ENCODE measurements at places on chromosomes 2 and 18.

DNA sequence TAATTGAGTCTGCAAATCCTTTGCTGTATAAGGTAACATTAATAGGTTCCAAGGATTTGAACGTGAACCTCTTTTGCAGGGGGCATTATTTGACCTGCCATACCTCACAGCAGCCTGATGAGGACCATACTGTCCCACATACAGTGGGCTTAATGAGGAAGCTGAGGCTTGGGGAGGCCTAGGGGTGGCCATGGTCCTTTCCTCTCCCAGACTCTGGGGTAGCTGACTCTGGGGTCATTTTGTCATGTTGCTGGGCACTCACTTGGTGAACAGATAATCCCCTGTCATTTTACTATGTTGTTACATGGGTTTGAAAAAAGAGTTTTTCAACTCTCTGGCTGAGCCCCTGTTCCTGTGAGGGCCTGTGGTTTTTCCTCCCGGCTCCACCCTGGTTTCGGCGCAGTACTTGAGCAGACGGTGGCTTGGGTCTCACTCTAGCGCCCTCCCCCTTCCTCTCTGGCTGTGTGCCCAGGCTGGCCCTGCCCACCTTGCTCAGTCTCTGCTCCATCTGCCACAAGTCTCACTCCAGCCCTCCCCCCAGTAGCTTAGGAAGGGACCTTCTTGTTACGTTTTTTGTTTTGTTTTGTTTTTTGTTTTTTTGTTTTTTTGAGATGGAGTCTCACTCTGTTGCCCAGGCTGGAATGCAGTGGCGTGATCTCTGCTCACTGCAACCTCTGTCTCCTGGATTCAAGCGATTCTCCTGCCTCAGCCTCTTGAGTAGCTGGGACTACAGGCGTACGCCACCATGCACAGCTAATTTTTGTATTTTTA is 21.0 kb downstream of the INPP4A start:
- DNase-seq = no peak

GRCh38 chr18:25516121-25516520 is 164.2 kb upstream of the ZNF521 start:
- DNase-seq = no peak

- DNase-seq = no peak
Observed at GRCh38 chr2:145199827-145200706, 680.1 kb upstream of the ZEB2 start.

- DNase-seq = no peak
Observed at GRCh38 chr2:47359375-47359868, 43.5 kb upstream of the MSH2 start.

- no peak for DNase-seq
Observed at GRCh38 chr2:10971888-10972260, 60.1 kb downstream of the KCNF1 start.

DNA sequence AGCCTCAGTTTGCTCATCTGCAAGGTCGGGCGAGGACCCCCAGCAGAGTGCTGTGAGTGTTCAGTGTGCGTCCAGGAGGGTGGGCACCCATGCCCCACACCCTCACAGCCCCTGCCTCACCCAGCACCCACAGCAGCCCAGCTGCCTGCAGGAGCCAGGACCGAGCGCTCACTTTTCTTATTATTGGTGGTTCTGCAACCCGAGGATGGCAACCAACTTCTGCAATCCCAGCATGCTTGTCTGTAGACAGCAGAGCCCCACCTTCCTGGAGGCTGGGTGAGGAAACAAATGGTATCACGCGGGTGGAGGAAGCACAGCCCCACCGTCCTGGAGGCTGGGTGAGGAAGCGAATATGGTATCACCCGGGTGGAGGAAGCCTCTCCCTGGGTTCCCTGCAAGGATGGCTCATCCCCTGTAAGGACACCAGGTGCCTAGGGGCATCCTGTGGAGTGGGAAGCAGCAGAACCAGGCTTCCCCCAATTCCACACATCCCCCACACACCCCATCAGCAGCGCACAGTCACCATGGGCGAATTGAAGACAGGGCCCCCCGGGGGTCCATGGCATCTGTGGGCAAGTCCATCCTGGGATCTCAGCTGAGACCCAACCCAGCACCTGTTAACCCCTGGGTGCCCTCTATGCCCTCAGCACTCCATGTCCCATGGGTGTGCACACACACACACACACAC is 220.5 kb upstream of the RAB6C start:
- no peak for DNase-seq

DNA sequence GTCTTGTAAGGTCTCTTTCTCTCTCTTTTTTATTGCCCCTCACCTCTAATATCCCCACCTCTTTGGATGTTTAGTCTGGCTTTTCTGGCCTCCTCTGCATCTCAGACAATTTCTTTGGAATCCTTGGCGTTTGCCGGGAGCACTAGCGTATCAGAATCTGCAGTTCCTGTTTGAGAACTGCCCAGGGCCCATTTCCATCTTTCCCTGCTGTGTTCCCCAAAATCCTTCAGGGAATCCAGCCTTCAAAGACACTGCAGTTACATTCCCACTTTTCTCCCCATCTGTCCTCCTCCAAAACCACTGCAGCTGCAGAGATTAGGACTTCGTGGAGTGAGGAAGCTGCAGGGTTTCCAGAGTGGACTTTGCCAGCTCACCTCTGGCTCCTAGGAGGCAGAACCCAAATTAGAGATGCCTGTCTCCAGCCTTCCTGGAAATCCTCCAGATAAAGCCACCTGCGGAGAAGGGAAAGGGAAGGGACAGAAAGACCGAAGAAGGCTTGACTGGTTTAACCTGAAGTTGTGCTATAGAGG is 2.7 kb downstream of the VSNL1 start:
- no peak for DNase-seq

DNA sequence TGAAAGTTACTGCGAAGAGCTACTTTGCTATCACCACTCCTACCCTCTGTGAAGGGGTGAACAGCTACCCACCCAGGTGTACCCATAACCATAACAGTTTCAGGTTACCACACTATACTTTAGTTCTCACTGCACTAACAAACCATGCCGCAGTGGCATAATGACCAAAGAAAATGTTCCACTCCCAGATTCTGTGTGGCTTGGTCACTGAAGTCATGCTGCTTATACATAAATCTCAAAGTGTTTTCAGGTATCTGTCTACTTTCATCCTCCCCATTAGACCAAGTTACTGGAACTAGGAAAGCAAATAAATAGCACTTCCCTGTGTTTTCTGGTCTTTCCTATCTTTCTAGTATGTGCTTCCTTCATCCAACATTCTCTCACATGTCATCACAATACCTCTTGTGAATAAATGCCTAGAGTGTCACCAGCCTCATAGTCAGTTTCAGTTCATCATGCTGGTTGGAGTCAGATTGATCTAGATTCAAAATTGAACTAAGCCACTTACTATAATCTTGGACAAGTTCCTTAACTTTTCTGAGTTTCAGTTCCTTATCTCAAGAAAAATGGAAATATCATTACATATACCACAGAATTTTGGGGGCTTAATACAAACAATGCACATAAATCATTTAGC is 293.6 kb downstream of the FSIP2 start:
- no peak for DNase-seq

GRCh38 chr2:125172181-125172580 is 1147.1 kb downstream of the CNTNAP5 start:
- no peak for DNase-seq

GRCh38 chr2:203650860-203651613 is 55.4 kb upstream of the CD28 start:
- no peak for DNase-seq

- DNase-seq = no peak
Observed at GRCh38 chr2:45869165-45869501, 217.7 kb downstream of the PRKCE start.

GRCh38 chr2:33903215-33903614 is 304.1 kb upstream of the FAM98A start:
- no peak for DNase-seq

GRCh38 chr2:6917761-6918421 is 679 bp downstream of the RNF144A start:
- no peak for DNase-seq
